ENCODE measurements at places on chromosomes 5 and 9.

- no peak for DNase-seq
Measured at GRCh38 chr5:107499237-107499636, 171.5 kb downstream of the EFNA5 start.

- no peak for DNase-seq
Measured at GRCh38 chr5:95446560-95447221, 55.5 kb downstream of the FAM81B start.

GRCh38 chr9:78606001-78606379, 309.1 kb downstream of the PSAT1 start:
- no peak for DNase-seq

DNA sequence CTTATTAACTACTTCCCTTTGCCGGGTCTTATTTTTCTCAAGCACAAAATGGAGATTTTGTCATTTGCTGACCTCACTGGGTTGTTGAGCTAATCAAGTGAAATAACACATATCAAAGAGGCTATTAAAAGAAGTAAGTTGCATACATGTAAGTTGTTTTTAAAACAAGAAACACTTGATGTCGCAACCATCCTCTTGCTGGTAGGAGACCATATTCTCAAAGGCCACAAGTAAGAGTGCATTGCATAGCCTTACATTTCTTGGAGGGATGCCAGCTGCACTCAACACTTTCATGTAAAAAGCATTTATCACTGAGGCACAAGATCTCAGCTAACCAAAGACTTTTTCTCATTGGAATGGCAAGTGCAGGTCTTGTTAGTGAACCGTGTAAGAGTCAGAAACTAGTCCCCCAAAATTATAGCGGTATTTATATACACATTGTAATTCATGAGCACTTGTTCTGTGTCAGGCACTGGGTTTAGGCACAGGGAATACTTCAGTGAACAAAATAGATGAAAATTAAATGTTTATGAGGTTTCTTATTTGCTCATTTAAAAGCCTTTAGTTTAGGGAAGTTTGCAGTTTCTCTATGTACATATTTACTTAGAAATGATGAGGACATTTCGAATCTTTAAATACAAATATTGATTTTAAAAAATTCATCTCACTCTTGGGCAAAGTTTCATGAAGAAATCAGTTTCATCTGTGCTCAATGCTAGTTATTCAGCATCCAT, 72.0 kb downstream of the ZFAND5 start:
- DNase-seq = no peak

- peak; percentile 51 for DNase-seq
Measured at GRCh38 chr5:112492291-112492690, 73.2 kb upstream of the EPB41L4A start.

DNA sequence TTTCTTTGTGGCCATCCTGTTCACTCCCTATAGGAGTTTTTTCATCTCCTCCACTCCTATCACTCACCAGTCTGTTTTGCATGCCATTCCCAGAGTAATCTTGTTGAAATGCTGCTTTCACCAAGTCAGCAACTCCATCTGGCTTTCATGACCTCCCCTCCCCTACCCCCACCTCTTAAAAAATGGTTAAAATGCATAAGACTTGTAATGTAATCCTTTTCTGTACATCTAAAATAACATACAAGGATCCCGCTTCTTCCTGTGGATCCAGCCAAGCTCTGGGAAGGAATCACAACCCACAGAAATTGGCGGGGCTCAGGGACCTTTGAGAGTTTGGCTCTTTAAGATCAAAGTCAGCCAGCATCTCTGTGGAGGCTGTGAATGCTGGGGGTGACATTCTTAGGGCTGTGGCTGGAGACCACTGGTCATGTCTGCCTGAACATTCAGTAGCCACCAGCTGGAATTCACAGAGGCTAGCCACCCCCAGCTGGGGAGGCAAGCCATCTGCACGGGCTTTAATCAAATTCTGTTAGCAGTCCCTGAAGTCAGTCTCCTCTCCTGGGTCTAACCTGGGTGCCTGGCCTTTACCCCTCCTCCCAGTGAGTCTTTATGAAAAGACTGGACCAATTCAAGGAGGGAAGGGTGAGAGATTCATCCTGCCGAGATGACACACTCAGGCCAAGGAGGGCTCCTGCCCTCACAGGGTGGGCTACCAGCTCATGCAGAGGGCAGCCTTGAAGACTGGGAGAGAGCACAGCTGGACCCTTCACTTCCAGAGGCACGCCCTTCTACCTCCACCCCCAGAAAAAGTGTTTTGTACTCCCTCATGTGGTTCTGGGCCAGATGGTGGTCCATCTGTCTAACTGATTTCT, 132.9 kb downstream of the LIFR start:
- no peak for DNase-seq

GRCh38 chr9:33230756-33231622, 9.0 kb upstream of the SPINK4 start:
- peak; percentile 88 for DNase-seq

DNA sequence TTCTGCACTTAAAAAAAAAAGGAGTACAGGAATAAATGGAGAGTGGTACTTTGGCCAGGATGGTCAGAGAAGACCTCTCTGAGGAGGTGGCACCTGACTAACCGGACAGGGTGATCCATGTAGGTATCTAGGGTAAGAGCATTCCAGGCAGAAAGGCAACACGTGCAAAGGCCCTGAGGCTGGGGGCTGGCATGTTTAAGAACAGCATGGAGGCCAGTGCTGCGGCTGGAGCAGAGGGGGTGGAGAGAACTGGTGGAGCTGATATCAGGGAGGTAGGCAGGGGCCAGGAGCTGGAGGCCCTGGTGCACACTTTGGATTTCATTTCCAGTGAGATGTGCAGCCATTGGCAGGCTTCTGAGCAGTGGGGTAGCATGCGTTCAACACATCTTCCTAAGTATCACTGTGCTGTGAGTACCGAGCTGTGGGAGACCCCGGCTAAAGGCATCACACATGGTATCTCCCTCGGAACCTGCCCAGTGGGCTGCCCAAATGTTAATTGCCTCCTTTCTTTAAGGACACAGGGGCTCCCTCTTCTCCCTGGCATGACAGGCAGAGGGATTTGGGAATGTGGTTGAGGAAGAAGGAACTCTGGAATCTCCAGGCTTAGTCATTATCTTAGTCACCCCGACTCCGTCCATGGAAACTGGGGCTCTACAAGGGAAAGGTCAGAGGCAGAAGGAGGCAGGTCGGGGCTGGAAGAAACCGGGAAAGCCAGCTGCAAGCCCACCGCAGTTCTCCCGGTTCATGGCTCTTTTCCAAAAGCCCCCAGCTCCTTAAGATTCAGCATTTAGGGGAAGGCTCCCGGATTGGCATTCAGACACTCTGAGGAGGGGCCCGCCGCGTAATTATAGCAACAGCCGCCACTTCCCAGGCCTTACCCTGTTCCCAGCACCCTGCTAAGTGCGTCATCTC, 18.6 kb downstream of the SLC6A7 start:
- no peak for DNase-seq

DNA sequence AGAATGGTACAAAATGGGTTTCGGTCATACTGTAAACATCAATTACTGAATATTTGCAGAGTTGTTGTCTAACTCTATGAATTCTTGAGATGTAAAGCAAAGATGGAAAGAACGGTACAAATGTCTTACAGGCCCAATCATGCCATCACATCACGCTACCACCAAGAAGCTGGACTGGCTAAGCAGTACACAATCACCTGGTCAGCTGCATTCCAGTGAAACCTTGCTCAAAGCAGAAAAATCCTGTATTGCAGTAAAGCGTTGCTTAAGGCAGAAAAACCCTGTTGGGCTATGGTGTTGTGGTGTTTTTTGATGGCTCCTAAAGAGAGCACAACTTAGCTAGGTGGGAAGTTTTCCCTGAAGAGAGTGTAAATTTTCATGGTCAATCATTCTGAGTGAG, 112.6 kb upstream of the RASA1 start:
- no peak for DNase-seq

- no peak for DNase-seq
Measured at GRCh38 chr9:131206495-131206894, 69.8 kb downstream of the FAM78A start.

- peak; percentile 71 for DNase-seq
Measured at GRCh38 chr5:13987843-13988464, 43.5 kb upstream of the DNAH5 start.

DNA sequence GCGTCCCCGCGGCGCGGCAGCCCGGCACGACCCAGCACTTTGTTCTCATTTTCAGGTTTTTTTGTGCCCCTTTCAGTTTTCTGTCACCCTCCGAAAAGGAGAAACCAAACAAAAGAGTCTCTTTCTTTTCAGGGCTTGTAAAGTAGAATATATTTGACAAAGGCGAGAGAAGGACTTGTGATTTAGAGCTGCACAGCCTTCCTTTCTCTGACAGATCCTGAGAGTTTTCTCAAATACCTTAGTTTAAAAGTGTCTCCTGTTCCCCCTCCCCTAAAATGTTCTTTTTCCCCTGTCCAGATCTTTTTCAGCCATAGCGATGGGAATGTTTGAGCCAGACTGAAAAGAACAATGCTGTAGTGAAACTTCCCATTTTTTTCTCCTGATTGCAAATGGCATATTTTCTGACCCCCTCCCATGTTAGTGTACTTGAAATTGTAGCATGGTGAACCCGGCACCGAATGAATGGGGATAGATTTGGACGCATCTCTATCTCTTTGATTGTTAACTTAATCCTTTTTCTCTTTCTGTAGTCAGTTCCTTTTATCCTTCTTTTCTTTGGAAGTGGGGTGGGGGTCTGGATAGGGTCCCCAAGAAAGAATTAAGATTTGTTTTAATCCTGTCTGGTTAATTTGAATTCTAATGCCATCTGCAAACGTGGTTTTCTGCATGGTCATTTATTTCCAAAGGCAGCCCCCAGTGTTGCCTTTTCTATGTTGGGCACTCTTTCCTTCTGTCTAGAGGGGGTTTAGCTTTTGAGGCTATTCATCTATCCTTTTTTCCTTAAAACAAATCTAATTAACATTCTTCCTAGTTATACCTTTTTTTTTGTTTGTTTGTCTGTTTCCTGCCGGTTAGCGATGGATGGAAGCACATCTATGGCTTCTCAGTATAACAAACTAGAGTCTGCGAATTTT, 2.2 kb downstream of the ZSWIM6 start:
- no peak for DNase-seq

DNA sequence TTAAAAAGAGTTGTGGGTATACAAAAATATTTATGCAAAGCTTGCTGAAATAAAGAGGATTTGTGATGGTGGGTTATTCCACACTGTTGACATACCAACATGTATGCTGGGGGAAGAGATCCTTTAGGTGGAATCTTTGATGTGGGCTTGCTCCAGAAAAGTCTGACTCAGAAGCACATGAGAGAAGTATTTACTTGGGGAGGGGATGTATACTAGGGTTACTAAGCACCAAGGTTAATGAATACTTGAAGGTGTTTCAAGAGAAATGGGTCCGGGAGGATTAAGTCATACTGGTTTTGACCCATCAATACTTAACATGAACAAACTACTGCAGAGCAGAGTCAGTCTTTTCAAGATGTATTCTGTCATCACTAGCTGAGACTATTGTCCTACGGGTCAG, 316.4 kb upstream of the GRIN3A start:
- DNase-seq = no peak

DNA sequence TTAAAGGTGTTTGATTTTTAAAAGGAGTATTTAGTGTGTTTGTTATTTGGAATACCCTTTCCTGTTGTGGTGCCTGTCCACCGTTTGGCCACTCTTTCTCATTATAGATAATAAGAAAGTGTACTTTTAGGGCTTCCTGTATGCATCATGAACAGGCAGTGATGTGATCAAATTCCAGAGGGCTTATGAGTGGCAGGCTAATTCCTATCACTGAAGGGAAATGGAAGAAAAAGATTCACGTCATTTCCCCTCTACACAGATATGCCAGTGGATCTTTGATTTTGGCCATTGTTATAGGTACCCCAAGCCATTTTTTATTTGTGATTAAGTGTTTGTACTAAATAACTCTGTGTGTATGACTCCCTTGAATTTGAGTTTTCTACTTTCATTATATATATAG, 37.1 kb downstream of the RPS6 start:
- no peak for DNase-seq
